ENCODE measurements at places on chromosomes 5 and 9.

- no peak for DNase-seq
Observed at GRCh38 chr9:113943112-113944009, 67.3 kb downstream of the ZNF618 start.

DNA sequence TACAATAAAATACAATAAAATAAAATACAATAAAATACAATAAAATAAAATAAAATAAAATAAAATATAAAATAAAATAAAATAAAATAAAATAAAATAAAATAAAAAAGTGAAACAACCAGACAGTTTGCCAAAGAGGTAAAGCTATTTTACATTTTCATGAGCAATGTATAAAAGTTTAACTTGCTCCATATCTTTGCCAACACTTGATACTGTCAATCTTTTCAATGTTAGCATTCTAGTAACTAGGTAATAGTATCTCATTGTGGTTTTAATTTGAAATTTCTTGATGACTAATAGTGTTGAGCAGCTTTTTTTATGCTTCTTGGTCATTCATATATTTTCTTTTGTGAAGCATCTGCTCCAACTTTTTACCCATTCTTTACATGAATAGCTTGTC is 17.3 kb downstream of the TTC33 start:
- DNase-seq = no peak

DNA sequence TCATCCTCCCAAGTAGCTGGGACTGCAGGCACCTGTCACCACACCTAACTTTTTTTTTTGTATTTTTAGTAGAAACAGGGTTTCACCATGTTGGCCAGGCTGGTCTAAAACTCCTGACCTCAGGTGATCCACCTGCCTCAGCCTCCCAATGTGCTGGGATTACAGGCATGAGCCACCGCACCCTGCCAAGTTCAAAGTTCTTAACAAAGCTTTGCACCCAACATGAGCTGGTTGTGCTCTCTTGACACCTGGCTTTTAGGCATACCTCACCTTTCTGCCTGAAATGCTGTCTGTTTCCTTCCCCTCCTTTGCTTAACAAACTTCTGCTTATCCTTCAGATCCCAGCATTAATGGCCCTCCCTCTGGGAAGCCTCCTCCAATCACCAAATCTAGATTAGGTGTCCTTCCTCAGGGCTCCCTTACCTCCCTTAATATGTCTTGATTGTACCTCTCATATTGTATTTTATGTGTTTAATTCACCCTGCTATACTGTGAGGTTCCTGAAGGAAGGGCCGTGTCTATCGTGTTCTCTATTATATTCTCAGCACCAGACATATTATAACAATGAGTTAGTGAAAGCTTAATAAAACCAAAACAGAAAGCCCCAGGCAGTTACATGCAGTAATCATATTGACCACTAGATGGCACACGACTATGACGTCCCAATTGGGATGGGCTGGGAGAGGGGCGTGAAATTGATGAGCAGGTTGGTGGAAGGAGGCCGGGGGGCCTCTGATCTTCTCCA is 62.9 kb upstream of the PPARGC1B start:
- DNase-seq = no peak

- peak; percentile 82 for DNase-seq
Observed at GRCh38 chr5:16465544-16466432, at the start of gene ZNF622. Gene ZNF622 (minus strand): TSS chr5:16465800. CDS start chr5:16465665, 135 bp downstream.

DNA sequence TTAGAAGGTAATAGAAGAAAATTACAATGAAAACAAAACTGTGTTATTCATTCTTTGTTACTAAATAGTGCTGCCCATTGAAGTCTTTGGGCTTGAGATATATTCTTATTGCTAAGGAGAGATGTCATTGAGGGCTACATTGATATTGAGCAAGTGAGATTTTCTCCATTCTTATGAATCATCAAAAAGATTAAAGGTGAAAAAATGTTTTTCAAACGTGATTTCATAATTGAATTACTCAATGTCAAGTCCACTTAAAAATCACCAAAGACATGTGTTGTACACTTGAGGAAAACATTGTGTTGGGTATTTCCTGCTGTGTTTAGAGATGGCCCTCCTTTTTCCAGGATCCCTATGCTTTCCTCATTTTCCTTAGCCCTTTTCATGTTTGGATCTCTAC is 448.1 kb downstream of the NFIB start:
- DNase-seq = no peak

DNA sequence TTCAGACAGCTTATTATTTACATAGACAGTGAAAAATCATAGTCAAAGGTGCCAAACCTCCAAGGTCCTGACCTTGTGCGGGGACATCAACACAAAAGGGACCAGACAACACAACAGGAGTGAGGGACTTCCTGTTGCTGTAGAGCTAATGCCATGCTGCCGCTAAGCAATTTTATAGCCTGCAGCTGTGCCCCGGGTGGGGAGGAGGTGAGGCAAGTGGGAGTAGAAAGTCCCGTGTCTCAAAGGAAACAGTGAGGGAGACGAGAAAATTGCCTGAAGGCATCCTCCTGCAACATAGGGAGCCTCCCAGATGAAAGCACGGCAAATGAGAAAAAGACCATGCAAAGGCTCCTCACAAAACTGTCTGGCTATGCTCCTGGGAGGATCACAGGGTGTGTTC is 58.8 kb downstream of the CAAP1 start:
- DNase-seq = no peak

GRCh38 chr5:96624596-96624995 is 37.6 kb upstream of the CAST start:
- no peak for DNase-seq

DNA sequence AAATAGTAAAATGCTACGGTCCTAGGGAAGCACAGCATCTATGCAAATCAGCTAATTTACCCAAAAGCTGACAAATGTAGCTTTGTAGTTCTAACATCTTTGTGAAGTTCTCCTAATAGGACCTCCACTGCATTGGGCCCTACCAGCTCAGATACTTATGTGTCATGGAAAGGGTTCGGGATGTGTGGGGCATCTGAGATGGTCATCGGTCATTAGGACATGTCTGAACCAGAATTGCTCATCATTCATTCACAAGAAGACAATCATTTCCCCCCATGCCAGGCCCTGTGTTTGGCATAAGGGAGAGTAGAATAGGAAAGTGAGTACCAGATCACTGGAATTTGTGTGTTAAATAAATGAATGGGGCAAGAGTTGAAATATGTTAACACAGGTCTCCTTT is 35.7 kb downstream of the PWWP2A start:
- DNase-seq = no peak

GRCh38 chr5:92852219-92852618 is 728.8 kb downstream of the NR2F1-AS1 start:
- no peak for DNase-seq

DNA sequence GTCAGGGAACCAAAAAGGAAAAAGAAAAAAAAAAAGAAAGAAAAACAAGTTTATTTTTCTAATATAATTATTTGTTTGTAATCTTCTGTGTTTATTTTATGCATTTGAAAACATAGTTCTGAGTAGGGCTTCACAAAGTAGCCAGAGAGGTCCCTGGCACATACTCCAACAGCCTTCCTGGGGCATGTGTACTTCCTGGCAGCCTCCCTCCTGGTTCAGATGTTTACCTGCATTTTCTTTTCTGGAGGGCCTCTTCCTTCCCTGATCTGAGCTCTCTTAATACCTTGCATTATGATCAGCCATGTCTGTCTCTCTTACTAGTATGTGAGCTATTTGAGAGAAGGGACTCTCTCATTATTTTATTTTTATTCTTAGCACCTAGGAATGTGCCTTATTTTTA is 361.8 kb downstream of the KDM4C start:
- DNase-seq = no peak

- DNase-seq = no peak
Observed at GRCh38 chr9:36187414-36187813, 3.3 kb upstream of the CLTA start.

DNA sequence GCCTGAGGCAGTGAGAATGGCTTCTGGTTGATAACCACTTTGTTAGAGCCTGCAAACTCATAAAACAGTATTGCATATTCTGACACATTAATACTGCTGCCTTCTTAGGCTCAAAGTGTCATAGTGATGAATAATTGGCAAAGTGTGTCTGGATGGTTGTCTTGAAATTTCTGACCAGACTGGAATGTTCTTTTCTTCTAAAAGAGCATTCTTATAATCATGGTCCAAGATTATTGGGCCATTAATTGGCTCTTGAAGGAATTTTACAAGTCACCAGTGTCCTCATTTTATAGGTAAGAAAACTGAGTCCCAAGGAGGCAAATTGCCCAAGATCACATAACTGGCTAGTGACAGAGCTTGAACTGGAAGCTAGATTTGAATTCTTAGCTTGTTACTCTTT is 111.7 kb downstream of the PCSK1 start:
- no peak for DNase-seq

DNA sequence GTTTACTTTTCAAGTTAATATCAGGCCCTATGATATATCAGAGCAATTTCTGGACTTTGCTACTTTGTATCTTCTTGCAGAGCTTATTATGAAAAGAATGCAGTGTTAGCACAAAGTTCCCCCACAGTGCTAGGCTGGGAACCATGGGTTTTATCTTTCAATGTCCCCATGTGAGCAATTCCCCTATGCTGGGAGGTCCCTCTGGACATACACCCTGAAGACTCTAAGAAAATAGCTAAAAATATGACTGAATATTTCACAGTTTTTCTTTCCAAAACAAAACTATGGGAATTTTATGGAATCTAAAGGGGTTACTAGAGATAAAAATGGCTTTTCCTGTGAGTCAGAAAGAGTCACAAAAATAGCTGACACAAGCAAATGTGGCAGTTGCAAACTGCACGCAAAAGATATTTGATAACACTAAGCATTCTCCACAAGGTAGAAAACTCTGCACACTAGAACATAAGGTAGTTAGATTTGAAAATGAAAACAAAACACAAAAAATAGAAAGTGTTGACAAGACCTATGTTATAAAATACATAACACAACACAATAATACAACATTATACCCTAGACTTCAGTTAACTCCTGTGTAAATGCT is 487.5 kb upstream of the GRIN3A start:
- DNase-seq = no peak

DNA sequence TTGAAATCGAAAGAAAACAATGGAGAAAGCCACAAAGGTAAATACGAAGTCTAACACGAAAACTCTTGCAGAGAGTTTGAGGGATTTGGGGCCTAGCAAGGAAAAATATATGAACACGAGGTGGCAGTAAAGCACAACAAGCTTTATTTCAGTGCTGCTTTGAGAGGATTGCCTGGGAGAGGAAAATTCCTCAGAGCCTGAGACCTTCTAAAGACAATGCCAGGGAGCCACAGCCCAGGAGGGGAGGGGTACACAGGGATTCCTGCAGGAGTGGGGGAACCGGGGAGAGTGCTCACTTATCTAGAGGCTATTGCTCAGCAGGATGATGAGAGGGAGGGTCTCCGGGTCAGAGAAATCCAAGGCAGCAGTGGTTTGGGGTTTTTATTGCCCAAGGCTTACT is 134.9 kb upstream of the ADCY2 start:
- DNase-seq = no peak

DNA sequence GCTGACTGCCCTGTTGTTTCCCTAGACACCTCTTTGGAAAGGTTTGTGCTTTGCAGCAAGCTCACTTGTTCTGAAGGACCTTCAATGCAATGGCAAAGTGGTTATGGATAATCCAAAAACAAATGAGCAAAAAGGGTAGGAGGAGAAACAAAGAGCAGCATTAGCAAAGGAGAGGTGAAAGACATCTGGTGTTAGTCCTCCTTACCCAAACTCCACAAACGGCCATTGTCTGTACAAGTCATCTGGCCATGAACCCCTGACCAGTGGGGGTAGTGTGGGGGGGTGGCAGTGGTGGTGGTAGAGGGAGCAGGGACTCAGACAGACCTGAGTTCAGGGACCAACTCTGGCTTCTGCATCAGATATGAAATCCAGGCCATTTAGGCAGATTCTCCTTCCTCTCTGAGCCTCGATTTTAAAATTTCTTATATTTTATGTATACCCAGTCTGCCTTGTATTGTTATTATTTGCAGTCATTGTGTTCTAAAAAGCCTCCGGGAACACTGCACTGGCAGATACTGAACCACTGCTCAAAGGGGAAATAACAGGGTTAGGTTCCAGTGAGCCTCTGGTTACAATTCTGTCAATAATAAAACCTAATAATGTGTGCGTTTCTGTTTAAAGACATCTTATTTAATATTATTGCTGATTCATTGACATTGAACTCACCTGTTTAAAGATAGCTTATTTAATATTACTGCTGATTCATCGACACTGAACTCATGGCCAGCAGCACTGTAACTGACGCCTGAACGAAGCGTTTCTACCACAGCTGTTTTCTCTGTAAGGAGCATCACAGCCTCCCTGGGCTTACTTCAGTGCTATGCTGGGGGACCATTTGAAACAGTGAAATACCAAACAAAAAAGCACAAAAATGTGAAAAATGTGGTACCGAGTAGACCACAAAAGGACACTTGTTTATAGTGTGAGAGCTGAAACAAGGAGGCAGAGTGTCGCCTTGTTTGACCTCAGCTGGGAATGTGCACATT is 156.0 kb downstream of the SEC61B start:
- no peak for DNase-seq

GRCh38 chr5:149408252-149409099 is 29.4 kb upstream of the IL17B start:
- DNase-seq = no peak

DNA sequence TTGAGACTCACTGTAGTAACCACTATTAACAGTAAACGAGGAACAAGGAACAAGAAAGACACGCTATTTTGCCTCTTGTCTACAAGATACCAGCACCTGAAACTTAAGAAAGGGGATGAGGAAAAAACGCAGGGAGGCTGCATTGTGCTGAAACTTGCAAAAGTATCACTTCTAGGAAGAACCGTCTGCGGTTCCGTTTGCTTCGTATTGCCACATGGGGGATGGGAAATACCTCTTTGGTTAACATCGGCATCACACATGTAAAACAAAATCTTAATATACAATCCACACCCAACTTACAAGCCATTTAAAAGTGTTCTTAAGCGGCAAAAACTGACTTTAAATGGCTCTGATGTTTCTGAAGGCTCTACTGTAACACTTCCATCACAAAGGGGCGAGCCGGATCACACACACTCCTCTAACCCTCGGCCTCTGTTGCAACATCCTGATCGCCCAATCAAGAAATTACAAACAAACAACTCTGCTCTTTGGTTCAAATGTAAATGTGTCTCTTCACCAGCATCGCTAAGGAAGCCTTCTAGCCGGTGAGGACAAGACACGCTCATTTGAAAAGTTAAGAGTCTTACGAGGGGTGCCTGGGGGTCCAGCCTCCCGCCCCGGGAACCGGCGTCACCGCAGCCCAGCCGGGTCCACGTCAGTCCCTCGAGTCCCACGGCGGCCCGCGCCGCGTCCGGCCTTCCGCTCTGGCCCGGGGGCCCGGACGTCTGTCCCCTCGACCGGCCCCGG is 621 bp downstream of the SEC16A start:
- DNase-seq = peak; percentile 65

GRCh38 chr9:137302118-137302448 is at the start of gene NRARP:
Gene NRARP (minus strand): TSS chr9:137302271. CDS start chr9:137301928, 343 bp downstream.
- peak; percentile 81 for DNase-seq

GRCh38 chr5:43352131-43352530 is 38.9 kb upstream of the HMGCS1 start:
- DNase-seq = no peak

GRCh38 chr5:175735701-175736100 is 77.8 kb downstream of the HRH2 start:
- no peak for DNase-seq

All from T-helper 1 cell (primary cell).